ENCODE measurements at places on chromosomes 1 and 21.

DNA sequence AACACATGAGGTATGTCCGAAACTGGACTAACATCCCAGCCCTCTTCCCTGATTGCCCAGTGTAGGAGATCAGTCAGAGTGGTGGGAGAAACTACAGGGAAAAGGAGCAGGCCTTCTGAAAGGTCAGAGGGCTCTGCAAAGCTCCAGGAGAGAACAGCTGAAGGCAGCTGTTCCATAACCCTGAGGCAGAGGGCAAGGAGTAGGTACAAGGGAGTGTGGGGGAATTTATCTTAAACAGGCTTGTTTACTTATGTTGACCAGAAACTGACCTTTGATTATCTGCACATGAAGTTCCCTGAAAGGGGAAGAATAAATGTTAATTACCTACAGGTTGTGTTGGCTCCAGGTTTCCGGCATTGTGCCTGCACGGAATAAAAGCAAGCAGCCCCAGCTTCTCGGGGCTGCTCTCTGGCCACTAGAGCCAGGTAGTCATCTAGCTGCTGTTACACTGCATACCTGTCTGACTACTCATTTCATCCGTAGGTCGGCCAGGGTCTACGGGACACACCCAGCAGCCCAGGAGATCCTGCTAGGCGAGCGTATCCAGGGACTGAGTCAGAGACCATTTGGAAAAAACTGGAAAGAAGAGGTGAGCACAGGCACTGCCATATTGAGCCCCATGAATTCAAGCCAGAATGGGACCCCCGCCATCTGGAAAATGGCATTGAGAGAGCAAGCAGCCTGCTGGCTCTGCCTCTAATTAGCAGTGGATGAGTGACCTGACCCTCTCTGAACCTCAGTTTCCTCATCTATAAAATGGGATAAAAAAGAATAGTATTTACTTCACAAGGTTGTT, 14.9 kb upstream of the PAQR7 start:
- DNase-seq = peak; percentile 91

DNA sequence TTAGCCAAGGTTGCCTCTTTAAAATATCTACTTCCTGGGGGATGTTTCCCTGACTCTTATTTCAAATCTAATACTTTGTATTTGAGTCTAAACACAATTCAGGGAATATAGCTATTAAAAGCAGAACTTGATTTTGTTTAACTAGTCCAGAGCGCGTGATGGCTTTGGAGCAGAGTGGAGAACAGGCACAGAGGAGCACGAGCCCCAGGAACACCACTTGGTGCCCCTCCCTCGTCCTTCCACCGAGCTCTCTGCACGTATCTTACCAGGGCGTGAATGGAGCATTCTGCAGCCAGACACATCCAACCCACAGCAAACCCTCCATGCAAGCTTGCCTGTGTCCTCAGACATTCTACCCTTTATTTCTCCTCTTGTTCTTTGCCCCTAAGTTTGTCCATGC, 14.1 kb downstream of the KIF26B start:
- no peak for DNase-seq

DNA sequence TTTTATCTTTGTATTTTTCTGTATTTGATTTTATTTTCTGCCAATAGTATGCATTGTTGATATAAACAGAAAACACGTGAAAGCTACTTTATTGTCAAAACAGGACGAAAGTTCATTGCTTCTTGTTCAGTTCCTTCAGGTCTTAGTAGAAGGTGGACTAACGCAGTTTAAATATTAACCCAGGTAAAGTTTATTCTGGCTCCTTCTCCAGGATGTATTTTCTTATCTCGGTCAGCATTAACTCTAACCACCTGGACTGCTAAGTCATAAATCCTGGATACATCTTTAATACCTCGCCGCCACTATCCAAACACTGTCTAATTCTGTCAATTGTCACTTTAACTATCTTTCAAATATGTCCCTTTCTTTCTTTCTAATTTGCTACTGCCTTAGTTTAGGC, 5.7 kb upstream of the SOAT1 start:
- peak; percentile 78 for DNase-seq

- no peak for DNase-seq
Measured at GRCh38 chr1:232463225-232463624, 166.7 kb downstream of the SIPA1L2 start.

DNA sequence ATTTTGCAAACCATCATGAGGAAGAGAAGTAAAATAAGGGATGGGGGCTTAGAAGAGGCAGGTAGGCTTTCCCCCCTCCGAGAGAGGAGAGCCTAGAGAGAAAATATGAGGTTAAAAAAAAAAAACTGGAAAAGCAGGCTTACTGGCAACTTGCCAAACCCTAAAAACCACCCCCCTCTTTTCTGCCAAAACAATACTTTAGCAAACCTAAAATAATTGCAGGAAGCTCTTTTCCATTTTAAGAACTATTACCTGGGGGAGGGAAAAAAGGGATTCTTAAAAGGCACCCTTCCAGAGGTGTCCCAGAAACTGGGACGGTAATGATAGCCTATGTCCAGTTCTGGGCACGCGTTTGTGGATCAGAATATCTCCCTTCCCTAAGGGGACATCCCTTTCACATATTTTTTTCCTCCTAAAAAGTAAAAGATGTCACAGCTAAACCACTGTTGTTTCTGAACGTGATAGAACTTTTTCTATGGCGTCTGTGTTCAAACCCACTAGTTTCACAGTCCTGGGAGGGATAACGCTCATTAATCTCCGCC, 1.1 kb upstream of the NFIA start:
- no peak for DNase-seq

DNA sequence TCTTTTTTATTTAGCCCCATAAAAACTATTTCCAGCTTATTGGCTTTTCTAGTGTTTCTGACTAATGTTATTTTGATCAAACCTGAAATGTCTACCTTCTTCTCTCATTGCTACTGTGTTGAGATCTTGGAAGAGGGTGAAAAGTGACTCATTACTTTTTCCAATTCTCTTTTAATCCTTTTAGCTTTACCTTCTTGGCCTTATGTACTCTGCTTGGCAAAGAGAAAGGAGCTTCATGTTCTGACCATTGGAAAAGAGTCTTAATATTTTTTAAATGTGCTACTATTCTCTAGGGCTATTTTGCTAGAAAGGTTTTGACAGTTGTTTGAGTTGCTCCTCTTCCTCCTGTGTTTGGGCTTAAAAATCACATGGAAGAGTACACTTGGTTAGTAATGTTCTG, 97.8 kb upstream of the CHODL start:
- no peak for DNase-seq

DNA sequence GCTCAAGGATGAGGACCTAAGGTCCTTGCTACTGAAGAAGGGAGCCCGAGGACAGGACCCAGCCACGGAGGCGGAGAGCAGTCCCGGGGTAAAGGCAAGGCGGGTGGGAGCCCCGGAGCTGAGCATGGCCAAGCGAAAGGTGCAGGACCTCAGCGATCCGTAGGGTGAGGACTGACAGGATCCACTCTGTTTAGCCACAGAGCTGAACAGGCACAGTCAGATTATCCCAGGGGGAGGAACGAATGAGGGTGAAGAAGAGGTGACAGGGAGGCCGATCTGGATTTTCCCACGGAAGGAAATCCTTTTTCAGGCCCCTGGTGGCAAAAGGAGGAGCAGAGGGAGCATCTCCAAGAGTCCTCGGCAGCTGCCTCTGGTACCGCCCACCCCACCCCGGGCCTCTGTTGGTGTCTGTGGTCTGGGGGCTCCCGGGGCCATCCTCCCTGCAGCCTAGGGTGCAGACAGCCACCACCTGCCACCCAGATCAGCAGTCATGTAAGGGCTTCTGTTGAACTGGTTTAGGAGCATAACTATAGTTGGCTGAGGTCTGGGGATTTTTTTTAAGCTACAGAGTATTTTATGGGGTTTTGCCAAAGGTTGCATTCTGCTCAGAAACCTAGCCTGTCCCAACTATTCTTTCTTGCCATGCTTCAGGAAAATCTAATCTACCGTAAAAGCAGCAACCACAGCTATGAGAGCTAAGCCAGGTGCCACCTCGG, 32.3 kb upstream of the LBR start:
- DNase-seq = no peak

DNA sequence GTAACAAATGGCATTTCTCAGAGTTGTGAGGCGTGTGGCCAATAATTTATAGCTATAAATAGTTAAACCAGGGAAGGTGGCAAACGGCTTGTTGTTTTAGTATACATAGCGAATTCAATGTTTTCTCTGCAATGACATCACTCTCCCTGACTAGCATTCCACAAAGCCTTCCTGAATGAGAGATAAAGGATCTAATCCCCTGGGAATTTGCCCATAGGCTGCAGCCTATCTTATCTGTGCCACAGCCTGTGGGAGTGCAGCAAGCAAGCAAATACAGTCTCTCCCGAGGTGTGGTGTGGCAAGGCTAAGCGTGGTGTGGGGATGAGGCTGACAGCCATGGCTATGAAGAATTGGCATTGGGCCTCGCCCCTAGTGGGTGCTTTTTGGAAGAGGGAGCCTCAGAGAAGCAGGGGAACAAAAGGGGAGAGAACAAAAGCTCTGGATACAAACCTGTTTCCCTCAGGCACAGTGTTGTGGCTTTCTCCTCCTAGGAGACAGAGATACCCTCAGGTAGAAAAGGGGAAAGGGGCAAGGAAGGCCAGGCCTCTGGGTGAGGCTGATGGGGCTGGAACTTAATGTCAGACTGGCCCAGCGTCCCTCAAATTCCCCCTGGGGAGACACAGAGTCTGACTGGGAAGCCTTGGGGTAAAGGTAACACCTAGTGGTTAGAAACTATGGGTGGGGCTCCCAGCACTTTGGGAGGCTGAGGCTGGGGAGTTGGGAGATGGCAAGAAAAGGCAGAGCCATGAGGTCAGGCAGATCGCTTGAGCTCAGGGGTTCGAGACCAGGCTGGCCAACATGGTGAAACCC, 8.9 kb downstream of the TAGLN2 start:
- peak; percentile 83 for DNase-seq

GRCh38 chr1:33111965-33112364, 31.0 kb downstream of the AZIN2 start:
- DNase-seq = no peak

- no peak for DNase-seq
Measured at GRCh38 chr1:28136169-28136921, 40.1 kb downstream of the PTAFR start.

DNA sequence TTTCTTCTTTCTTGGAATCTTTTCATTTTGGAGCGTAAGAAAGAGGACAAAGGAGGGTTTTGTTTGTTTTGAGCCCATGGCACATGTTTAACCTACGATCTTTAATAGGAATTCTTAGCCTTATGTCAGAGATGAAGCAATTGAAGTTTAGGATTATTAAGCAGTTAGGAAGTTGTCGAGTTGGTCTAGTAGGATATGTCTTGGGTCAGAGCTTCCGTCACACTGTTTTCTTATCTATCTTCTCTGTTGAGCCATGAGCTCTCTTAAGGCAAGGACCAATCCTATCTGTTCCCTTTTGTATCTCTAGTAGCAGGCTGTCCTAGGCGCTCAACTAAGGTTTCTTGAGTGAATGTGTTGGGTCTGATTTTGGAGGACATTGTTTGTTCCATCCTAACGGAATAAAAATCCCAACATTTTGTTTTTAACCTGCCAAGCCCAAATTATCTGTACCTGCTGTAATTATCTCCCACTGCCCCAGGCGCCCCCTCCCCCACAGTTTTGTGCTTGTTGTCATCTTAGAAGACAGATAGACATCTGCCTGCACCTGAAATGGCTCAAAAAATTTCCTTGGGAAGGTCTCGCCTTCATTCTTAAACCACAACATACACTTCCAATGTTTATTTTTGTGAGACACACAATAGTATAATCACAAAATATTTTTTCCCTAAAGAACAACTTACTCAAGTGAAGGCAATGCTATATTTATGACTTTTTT, 95.3 kb upstream of the GADD45A start:
- DNase-seq = no peak

- no peak for DNase-seq
Measured at GRCh38 chr1:8162168-8162567, 136.1 kb upstream of the ERRFI1 start.

GRCh38 chr1:3965693-3966092, 65.6 kb upstream of the C1orf174 start:
- DNase-seq = no peak

DNA sequence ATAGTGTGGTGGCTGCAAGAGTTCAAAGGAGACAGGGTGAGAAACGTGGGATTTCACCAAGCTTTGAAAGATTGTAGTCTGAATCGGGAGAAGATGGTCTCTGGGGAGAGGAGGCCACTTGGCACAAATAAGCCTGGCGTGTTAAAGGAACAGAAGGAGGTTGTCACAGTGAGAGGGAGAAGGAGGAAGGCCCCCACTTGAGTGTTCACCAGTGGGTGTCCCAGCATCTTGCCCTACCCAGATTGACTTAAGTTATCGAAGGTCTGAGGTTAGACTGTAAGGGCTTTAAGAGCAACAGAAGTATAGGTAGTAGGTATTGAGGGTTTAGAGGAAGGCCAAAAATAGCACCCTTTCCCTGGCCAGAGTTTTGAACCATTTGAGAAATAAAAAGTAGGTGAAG, 48.0 kb downstream of the BACH1 start:
- no peak for DNase-seq

DNA sequence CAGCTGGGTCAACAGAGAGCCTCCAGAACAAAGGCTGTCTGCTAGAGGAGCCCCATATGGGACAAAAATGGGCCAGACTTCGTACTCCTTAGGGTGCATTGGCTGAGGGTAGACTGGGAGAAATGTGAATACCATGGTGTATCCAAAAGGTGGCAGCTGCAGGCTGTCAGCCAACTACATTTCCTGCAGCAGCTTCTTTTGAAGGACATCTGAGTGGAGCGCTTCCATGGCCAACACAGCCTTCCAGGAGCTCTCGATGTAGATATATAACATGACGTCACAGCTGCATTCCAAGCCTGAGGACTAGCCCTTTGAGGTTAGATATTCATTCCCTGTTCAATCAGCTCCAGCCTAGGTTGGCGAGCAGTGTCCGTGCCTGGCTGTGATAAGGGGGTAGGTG, 107.7 kb downstream of the MAB21L3 start:
- DNase-seq = no peak

DNA sequence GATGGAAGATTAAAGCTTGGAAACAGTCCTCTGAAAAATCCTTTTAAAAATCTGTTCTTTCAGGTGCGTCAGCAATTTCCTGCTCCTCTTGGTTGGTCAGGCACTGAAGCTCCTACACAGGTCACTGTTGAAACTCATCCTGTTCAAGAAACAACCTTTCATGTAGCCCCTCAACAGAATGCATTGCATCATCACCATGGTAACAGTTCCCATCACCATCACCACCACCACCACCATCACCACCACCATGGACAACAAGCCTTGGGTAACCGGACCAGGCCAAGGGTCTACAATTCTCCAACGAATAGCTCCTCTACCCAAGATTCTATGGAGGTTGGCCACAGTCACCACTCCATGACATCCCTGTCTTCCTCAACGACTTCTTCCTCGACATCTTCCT, 145.3 kb downstream of the DYRK1A start:
- DNase-seq = no peak

GRCh38 chr1:14733779-14734140, 135.3 kb downstream of the KAZN start:
- DNase-seq = no peak

- no peak for DNase-seq
Measured at GRCh38 chr1:36397083-36397377, 678 bp downstream of the LSM10 start.

DNA sequence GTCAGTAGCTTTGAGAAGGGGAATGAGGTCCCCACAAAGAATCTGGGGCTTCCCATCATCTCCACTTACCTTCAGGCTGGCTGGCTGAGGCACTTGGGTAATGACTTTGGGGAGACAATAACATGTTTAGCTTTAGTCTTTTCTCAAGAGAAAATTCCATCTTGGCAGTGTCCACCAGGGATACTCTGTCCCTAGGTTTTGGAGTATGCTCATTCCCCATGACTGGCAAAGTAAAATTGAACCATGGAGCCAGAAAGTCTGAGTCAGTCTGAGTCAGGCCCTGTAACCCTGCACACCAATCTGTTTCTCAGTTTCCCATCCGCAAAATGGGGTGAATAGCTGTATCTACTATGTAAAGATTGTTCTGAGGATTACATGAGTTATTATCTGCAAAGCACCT, 28.2 kb downstream of the RUNX1 start:
- no peak for DNase-seq

- DNase-seq = no peak
Measured at GRCh38 chr1:174657893-174658292, 210.1 kb downstream of the GPR52 start.
